ENCODE measurements at places on chromosomes 4 and X.

DNA sequence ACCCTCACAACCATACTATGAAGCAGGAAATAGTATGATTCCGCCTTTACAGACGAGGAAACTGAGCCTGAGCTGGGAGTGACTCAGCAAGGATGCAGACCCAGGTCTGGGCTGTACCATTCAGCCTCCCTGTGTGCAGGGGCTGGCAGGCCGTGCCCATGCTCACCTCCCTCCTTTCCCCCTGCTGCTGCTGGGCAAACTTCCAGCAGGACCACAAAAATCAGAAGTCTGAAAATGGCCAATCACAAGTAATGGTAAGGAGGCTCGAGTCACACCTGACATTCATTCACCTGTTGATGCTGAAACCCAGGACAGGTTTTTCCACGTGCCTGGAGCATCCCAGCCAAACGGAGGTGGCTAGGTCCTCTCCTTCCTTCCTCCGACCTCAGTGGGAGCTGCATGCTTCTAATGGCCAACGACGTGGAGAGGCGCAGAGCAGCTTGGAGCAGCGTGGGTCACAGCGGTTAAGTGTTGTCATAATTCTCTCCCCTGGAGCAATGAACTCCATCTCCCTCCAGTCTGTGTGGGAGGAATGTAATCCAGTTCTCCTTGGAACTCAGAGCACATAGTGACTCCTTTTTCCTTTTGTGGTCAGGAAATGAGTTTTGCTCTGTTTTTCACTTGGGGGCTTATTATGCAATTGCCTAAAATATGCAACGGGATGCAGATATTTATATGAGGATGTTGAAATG is 371.7 kb downstream of the BCOR start:
- DNase-seq: no peak

- DNase-seq: no peak
These were observed 1054.3 kb downstream of the FAT4 start for GRCh38 chr4:126369076-126369475.

DNA sequence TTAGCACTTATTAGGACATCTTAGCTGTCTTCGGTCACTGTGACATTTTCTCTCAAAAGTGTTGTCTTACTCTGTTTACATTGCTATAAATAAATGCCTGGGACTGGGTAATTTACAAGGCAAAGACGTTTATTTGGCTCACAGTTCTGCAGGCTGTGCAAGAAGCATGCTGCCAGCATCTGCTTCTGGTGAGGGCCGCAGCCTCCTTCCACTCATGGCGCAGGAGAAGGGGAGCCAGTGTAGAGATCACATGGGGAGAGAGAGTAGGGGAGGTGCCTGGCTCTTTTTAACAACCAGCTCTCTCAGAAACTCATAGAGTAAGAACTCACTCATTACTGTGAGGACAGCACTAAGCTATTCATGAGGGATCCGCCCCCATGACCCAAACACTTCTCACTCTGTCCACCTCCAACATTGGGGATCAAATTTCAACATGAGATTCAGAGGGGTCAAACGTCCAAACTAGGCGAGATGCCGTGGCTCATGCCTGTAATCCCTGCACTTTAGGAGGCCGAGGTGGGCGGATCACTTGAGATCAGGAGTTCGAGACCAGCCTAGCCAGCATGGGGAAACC is 43.5 kb upstream of the HERC6 start:
- DNase-seq: no peak

- DNase-seq: no peak
These were observed 64.1 kb downstream of the USP46 start for GRCh38 chr4:52595001-52595400.
